Activated CD8-positive, alpha-beta memory T cell treated with anti-CD3 and anti-CD28 coated beads for 4 hours (primary cell): ENCODE measurements at places on chromosomes 5 and 9.

GRCh38 chr9:114668146-114668545, 10.5 kb upstream of the TEX53 start:
- no peak for DNase-seq

- no peak for DNase-seq
These were observed 33.9 kb downstream of the SLC24A2 start for GRCh38 chr9:19754921-19755320.

DNA sequence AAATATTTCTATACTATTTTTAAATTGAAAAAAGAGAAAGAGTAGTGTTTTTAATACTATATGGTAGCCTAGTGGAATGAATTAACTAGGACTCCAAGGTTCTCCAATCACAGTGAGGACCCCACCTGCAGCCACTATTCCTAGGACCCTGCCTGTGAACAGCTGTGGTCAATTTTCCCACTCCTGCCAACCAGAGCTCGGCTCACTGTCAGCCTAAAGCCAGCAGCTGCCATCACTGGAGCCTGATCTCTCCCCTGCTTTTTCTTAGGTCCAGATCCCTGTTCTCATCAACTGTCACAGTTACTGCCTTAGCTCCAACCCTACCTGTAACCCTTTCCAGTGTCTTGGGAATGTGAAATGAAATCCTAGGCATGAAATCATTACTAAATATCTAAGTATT, 25.3 kb downstream of the ARSB start:
- no peak for DNase-seq

GRCh38 chr9:133162861-133163503, 732 bp downstream of the GBGT1 start:
- DNase-seq: no peak

GRCh38 chr5:88727705-88728313, 155.2 kb downstream of the MEF2C start:
- DNase-seq: no peak
